ENCODE measurements at places on chromosomes 5 and 9. TPM values are rescaled to one million over a fixed set of nuclear protein-coding genes. Genes with fewer than 3 reads are reported as not detected.
A peak's percentile ranks its signal among the peaks of the same experiment; 100 is the strongest.

The NEURL1B gene
- total RNA-seq, result 10.1 TPM

DNA sequence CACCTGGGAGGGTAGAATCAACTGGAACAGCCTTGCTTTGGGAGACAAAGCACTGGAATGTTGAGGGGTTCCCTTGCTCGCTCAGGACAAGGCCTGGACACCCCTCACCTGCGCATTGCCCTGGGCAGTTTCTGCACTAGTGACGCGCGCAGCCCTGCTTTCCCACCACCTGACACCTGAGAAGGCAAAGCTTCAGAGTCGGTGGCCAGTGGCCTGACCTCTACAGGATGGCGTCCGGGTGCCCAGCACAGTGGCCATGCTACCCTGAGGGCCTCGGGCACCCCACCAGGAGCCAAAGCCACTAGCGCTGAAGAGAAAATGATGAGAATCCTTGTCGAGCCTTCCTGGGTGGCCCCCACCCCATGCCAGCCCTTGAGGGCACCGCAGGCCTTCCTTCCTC lies 161.3 kb downstream of the OLFM1 start:
- no peak for DNase-seq

The ARHGEF39 gene
- 15.5 TPM for total RNA-seq

GRCh38 chr5:124064956-124065355 lies 553.0 kb downstream of the CSNK1G3 start:
- no peak for DNase-seq

GRCh38 chr9:36828611-36829013 lies 205.5 kb downstream of the PAX5 start:
- no peak for DNase-seq

- DNase-seq, result no peak
Measured at GRCh38 chr5:58944221-58944620, 361.3 kb downstream of the RAB3C start.

DNA sequence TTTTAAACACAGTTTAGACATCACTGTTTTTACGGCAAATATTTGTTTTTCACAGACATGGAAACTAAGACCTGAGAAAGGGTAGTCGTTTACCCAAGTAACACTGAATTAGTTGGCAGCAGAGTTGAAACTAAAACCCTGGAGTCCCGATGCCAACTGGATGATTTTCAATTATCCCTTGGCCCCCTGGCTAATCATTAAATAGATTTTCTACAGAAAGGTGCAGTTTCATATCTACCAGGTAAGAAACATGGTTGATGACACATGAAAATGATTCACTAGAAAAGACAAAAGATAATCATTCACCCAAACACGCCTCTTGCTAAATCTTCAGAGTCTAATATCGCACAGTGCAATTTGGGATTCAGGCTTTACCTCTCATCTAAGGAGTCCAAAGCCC lies 136.9 kb downstream of the SEMA5A start:
- no peak for DNase-seq

GRCh38 chr9:16870596-16871335 lies at the start of gene BNC2:
Gene BNC2, minus strand, starts transcription at chr9:16870670. Its CDS starts 22 bp downstream, at chr9:16870648.
- DNase-seq, result peak; percentile 84

The PNPLA7 gene
- not detected for total RNA-seq

The RORB gene
- total RNA-seq, result not detected

GRCh38 chr9:96302021-96302420 lies at the start of gene HSD17B3:
Gene HSD17B3, minus strand, starts transcription at chr9:96302176. Its CDS starts 72 bp downstream, at chr9:96302104.
- no peak for DNase-seq

Data from MG63 (cell line).